ENCODE measurements at places on chromosomes 7 and 10. TPM values are rescaled to one million over a fixed set of nuclear protein-coding genes. Genes with fewer than 3 reads are reported as not detected.

DNA sequence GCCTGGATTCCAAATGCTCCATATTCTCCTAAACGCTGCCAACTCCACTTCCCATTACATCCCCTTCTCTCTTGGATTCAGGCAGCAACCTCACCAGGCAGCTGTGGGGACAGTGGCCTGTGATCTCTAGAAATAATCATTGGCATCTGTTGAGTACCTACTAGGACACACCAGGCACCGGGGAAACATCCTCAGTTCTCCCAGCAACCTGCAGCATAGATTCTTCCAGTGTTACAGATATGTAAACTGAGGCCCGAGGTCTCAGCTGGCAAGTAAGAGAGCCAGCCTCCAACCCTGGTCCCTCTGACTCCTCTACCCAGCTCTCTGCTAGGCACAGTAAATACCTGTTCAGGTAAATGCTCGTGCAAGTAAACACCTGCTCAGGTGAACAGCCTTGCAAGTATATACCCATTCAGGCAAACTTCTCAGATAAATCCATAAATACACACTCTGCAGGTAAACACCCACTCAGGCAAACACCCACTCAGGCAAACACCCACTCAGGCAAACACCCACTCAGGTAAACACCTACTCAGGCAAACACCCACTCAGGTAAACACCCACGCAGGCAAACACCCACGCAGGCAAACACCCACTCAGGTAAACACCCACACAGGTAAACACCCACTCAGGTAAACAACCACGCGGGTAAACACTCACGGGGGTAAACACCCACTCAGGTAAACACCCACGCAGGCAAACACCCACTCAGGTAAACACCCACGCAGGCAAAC lies 18.7 kb downstream of the ASB13 start:
- DNase-seq = no peak
- H3K27ac ChIP-seq = no peak overlapping the region
- no peaks in the 10 kb centered on the region for H3K27me3 ChIP-seq

GRCh38 chr10:123645016-123645415 lies 21.1 kb upstream of the GPR26 start:
- H3K27ac ChIP-seq = no peak overlapping the region
- no peak for DNase-seq
- no peak overlapping the region for H3K4me3 ChIP-seq
- H3K36me3 ChIP-seq = no peaks in the 10 kb centered on the region

DNA sequence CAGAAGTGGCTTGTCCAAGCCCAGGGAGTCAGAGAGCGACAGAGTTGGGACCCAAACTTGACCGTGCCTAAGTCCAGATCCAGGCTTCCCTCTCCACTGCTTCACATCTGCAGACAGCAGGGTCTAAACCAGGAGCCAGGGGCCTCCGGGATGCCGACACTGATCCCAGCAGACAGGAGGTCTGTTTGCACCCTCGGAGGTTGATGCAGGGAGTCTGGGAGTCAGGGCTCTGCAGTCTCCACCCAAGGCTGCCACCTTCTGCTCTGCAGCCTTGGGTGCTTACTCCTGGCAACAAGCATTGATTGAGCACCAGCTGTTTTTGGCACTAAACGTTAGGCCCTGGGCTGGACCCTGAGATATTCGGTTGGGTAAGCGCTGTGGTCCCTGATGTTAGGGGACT lies 21.0 kb downstream of the ELFN1 start:
- H3K36me3 ChIP-seq = no peaks in the 10 kb centered on the region
- no peak overlapping the region for H3K27ac ChIP-seq
- no peaks in the 10 kb centered on the region for H3K27me3 ChIP-seq
- H3K4me3 ChIP-seq = no peak overlapping the region

DNA sequence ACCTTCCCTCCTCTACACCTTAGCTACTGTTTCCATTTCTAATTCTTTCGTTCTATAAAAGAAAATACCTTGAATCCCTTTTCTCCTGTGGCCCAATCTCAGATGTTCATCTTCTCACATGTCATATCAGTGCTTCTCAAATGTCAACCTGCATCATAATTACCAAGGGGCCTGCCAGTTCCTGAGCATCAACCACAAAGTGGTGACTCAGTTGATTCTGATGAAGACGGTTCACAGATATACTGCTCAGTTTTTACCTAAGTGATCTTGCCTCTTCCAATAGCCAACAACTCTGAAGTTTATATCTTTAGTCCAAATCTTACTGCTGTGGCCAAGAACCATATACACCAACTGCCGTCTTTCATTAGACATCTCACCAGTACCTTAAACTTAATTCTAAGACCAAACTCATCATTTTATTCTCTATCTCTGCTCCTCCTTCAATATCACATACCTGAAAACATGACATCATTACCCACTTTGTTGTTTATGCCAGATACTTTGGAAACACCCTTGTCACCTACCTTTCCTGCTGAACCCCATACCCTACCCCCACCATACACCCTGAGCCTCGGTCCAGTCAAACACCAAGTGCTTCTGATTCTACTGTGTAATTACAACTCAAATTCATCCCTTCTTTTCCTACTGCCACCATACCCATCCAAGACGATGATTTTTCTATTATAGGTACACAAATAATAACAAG lies 115.5 kb downstream of the LMBR1 start:
- H3K27ac ChIP-seq = no peak overlapping the region
- DNase-seq = no peak
- H3K4me1 ChIP-seq = no peaks in the 10 kb centered on the region
- no peaks in the 10 kb centered on the region for H3K27me3 ChIP-seq
- H3K4me3 ChIP-seq = no peak overlapping the region

DNA sequence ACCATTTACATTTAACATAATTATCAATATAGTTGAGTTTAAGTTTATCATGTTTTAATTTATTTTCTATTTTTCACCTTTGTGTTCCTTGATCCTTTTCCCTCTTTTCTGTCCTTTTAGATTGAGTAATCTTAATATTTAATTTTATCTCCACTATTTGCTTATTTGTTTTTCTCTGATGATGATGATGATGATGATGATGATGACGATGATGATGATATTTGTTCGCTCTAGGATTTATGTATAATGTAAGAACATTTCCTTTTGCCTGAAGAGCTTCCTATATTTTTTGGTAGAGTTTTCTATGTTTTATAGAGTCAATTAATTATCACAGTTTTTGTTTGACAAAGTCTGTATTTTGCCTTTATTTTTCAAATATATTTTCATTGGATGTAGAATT lies 104.2 kb downstream of the GLRX3 start:
- no peaks in the 10 kb centered on the region for H3K36me3 ChIP-seq
- DNase-seq = no peak
- H3K4me3 ChIP-seq = no peak overlapping the region
- H3K27ac ChIP-seq = no peak overlapping the region

DNA sequence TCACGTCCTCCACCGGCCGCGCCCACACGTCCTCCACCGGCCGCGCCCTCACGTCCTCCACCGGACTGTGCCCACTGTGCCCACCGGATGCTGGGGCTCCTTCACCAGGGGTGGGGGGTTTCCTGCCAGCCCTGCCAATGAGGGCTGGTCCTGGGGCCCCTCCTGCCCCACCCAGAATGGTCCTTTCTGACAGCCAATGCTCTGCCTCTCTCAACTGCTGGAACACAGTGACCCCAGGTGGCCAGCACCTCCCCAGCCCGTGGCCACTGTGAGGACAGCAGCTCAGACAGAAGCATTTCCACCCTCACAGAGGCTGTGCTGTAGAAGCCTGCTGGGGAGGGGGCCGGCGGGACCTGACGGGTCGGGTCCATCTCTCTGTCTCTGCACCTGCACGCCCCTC lies 90.1 kb upstream of the DNAAF5 start:
- H3K4me1 ChIP-seq = peaks cover 4% of the 10 kb centered on the region
- H3K27me3 ChIP-seq = no peaks in the 10 kb centered on the region
- H3K27ac ChIP-seq = no peak overlapping the region
- peak; percentile 51 for DNase-seq

DNA sequence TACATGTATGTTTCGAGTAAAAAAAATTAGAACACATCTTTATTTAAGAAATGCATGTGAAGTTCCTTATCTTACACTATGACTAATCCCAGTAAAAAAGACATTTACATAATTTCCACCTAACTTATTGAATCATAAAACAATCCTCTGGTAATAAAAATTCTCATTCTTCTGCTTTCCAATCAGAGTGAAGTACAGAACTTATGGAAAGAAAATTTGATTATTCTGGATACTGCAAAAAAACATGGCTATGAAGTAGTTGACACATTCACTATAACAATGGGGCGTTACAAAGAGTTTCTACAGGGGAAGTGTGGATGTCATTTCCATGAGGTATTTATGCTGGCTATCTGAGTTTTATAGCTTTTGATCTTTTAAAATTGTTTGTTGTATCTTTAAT lies 57.7 kb upstream of the WNT16 start:
- no peaks in the 10 kb centered on the region for H3K36me3 ChIP-seq
- H3K4me3 ChIP-seq = no peak overlapping the region
- DNase-seq = no peak
- H3K27ac ChIP-seq = no peak overlapping the region
- no peaks in the 10 kb centered on the region for H3K4me1 ChIP-seq
- H3K27me3 ChIP-seq = no peaks in the 10 kb centered on the region

- no peaks in the 10 kb centered on the region for H3K36me3 ChIP-seq
- H3K4me1 ChIP-seq = no peaks in the 10 kb centered on the region
- H3K27me3 ChIP-seq = no peaks in the 10 kb centered on the region
- no peak for DNase-seq
- H3K27ac ChIP-seq = no peak overlapping the region
Observed at GRCh38 chr7:80584778-80585177, 53.7 kb upstream of the CD36 start.

DNA sequence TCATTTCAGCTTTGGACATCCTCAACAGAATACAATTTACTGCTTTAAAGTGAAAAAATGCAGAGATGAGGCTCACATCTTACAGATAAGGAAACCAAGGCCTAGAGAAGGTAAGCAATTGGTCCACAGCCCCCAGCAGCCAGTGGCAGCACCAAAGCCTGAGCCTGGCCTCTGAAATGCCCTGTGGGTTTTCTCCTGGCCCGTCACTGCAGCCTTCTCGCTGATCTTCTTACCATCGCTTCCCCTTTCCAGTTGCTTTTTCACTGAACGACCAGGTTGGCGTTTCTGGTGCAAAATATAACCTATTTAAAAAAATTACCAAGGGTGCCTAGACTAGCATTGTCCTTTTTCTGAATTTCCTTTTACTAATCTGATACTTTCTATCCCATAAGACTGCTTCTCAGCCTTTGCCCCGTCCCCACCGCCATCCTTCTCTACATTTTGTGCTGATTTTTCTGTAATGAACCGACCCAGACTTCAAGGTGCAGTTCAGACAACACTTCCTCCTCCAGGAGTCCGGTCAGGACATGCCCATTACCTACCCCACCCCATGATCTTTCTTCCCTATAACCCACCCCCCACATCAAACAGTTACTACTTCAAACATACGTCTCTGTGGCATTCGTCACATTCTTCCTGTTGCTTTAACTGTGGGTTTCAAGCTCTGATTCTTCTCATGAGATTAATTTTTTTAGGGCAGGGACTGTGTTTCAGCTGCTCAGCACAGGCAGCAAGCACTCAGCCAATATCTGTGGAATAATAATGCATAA lies 289.4 kb downstream of the DNAJB6 start:
- H3K36me3 ChIP-seq = no peaks in the 10 kb centered on the region
- no peak overlapping the region for H3K4me3 ChIP-seq
- H3K27me3 ChIP-seq = no peaks in the 10 kb centered on the region
- H3K4me1 ChIP-seq = peaks cover 57% of the 10 kb centered on the region
- no peak overlapping the region for H3K27ac ChIP-seq

DNA sequence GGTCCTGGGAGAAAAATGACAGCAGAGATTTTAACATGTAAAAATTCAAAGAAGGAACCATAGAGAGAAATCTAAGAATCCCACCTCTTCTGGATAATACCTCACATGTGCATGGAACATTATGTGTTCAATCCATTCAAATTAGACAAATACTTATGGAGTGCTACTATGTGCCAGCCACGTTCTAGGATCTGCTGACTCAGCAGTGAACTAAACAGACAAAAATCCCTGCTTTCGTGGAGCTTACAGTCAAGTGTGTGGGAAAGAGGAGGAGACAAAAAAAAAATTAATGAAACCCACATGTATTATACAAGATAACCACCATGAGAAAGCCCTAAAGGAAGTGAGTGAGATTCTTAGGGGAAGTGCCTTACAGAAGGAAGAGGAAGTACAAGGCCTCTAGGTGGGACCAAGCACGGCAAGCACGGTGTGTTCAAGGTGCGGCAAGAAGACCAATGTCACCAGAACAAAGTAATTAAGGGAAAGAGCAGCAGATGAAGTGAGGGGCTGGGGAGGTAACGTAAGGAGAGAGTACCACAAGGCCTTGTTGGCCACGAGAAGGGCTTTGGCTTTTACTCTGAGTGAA lies 71.0 kb downstream of the SLC25A13 start:
- no peaks in the 10 kb centered on the region for H3K27me3 ChIP-seq
- H3K4me1 ChIP-seq = no peaks in the 10 kb centered on the region
- DNase-seq = no peak
- no peak overlapping the region for H3K27ac ChIP-seq
- H3K36me3 ChIP-seq = no peaks in the 10 kb centered on the region

DNA sequence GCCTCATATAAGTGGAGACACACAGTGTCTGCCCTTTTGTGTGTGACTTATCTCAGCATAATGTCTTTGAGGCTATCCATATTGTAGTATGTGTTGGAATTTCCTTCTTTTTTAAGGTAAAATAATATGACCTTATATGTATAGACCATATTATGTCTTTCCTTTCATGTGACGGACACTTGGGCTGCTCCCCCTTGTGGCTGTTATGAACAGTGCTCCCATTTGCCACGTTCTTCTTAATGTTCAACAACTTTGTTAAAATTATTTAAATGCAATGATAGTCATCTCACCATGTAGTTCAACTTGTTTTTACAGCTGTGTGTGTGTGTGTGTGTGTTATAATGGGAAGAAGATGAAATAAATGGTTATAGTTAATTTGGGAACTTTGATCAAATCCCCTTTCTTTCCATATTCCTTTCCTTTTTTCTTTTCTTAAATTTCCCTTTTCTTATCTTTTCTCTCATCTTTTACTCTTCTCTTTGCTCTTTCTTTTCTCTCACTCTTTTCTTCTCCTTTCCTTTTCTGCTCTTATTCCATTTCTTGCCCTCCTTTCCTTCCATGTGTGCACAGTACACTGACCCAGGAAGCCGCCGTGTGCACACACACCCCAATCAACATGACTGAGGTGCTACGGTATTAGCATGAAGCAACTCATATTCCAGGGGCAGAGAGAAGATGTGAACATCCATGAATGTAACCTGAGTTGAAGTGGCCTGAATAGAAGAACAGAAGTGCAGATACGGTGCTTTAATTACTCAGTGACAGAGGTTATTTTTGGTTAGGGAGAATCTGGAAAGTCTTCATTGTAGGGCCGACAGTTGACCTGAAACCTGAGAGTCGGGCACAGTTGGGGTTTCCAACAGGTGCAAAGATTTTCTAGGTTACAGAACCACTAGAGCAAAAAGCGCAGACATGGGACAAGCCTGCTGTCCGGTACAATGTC lies 596.6 kb downstream of the SDK1 start:
- H3K27ac ChIP-seq = no peak overlapping the region
- peak; percentile 49 for DNase-seq
- no peaks in the 10 kb centered on the region for H3K27me3 ChIP-seq
- no peaks in the 10 kb centered on the region for H3K4me1 ChIP-seq

- H3K4me1 ChIP-seq = no peaks in the 10 kb centered on the region
- H3K27me3 ChIP-seq = no peaks in the 10 kb centered on the region
- no peak for DNase-seq
- no peak overlapping the region for H3K4me3 ChIP-seq
- H3K27ac ChIP-seq = no peak overlapping the region
- no peaks in the 10 kb centered on the region for H3K36me3 ChIP-seq
Observed at GRCh38 chr10:118505363-118505762, 90.1 kb downstream of the PRLHR start.

The IGFBP1 gene
- not detected for total RNA-seq

The FIS1 gene
- 104 TPM for total RNA-seq

The NAT16 gene
- total RNA-seq = not detected

All from CD4-positive, alpha-beta memory T cell (primary cell).